ENCODE measurements at places on chromosomes 3 and 15.

DNA sequence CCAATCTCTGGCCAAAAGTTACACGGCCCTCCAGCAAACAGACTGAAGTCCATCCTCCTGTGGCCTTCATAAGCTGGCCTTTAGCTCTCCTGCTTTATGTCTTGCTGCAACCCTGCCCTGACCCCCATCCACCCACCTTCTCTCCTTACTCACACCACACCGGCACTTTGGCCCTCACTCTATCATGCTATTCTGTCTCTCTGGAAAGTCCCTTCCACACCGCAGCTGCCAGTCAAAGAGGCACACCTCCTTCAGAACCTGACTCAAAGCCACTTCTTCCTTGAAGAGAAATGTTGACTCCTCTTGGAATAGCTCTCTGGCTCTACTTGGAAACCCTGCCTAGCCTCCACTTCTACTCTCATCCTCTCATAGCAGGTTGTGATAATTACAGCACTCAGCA is 4.5 kb downstream of the GPR156 start:
- no peak for DNase-seq

GRCh38 chr3:19960696-19961095 is 13.8 kb downstream of the RAB5A start:
- no peak for DNase-seq

- DNase-seq = no peak
Observed at GRCh38 chr3:15665510-15666150, 64.1 kb downstream of the BTD start.

DNA sequence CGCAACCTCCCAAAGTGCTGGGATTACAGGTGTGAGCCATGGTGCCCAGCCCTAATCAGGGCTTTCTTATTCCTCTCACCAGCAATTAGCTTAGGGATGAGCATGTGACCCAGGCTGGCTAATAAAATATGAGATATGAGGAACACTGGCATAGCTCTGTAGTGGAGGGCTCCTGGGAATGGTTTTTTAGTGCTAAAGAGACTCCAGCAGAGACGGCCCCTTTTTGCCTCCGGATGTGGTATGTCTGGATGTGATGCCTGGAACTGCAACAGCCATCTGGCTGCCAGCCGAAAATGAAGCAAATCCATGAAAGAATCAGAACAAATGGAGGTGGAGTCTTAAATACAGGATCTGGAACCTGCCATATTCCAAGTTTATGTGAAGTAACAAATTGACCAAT is 69.1 kb upstream of the MAGI1 start:
- no peak for DNase-seq

DNA sequence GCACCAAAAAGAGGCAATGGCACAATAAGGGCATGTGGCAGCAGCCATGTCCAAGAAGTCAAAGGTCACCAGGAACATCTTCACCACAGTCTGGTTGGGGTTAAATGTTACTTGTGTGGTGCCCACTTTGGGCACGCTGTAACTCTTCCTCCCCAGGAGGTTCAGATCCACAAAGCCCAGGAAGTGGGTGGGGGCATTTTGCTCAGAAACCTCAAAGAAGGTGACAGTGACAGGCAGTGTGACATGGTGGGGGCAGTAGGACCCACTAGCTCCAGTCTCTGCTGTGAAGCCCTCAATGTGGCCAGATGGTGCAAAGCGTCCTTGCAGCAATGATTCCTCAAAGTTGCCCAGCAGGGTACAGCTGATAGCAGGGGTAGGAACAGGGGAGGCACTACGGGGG is 5.8 kb downstream of the ZNF80 start:
- no peak for DNase-seq

DNA sequence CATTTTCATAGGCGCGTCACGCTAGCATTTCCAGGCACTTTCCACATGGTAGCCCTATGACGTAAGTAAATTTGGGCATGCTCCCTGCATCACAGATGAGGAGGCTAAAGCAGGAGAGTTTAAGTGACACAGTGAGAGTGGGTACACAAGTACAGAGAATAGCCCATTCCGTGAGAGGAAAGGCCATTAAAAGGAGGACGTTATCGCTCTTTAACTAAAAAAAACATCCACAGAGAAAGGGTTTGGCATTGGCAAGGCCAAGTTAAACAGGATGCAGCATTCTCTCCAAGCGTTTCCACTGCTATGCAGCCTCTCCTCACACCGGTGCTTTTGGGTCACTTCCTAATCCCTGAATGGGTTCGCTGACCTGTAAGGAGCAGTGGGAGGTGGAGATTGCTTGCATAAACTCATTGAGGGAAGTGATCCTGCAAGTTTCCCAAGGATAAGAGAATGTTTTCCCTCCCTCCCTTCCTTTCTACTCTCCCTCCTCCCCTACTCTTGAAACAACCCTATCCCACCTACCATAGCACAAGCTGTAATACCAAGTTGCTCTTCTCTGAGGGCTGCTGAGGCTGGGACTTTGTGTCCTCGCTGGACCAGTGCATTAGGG is 147.7 kb downstream of the VGLL4 start:
- DNase-seq = no peak

All from T1000 (cell line).